ENCODE measurements at places on chromosomes 5 and 9.

DNA sequence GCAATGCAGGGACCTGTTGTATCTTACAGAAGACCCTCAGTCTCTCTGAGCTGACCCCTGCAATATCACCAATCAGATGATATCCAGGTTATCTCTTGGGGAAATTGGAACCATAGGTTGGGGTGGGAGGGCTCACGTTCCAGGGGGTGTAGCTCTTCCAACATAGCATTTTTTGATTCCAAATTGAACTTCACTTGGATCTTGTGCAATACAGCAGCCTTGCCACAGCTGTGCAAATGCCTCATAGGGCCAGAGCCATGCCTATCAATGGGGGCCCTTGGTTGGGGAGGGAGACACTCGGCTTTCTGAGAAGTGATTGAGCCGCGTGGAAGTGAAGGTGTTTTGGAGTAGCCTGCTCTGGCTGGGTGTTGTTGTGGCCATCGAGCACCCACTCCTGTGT lies 117.2 kb upstream of the PITX1 start:
- DNase-seq, result no peak

GRCh38 chr5:158552241-158552640 lies 547.5 kb downstream of the EBF1 start:
- no peak for DNase-seq

DNA sequence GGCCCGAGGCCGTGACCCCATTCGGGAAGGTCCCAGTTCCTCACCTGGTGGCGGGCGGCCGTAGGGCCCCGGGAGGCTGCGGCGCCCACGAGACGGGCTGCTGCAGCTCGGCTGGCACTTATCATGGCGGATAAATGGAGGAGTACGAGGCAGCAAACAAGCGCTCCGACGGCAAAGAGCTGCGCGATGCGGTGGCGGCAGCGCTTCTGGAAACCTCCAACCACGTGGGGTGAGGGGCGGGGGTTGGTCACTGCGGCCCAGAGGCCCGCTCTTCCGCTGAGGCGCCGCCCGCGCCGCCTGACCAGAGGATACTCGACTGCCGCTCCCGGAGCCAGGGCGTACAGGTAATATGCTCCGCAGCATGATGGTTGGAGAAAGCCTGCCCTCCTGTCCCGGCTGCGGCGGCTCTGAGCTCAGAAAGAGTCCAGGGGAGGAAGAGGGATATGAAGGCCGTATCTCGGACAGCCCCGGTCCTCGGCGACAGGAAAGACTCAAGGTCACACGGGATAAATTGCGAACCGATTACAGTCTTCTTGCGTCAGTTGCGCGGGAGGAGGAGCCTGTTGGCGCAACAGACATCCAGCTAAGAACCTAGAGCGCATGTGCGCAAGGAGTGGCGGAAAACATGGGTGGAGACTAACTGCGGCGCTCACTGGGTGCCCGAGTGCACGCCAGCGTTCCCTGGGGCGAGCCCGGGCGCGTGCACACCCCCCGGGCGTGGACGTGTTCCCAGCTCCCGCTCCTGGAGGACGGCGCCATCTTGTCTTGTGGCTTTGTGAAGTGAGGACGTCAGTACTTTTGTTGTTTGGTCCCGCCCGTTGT lies at the start of gene HSPA9:
Gene HSPA9, minus strand, starts transcription at position 208 of the 822 bp plus-strand sequence. Its CDS starts 83 bp downstream, at position 125.
- DNase-seq, result peak; percentile 96

GRCh38 chr9:114682846-114683245 lies 854 bp upstream of the TEX48 start:
- no peak for DNase-seq

GRCh38 chr5:155616779-155617392 lies 603.3 kb downstream of the KIF4B start:
- DNase-seq, result no peak

DNA sequence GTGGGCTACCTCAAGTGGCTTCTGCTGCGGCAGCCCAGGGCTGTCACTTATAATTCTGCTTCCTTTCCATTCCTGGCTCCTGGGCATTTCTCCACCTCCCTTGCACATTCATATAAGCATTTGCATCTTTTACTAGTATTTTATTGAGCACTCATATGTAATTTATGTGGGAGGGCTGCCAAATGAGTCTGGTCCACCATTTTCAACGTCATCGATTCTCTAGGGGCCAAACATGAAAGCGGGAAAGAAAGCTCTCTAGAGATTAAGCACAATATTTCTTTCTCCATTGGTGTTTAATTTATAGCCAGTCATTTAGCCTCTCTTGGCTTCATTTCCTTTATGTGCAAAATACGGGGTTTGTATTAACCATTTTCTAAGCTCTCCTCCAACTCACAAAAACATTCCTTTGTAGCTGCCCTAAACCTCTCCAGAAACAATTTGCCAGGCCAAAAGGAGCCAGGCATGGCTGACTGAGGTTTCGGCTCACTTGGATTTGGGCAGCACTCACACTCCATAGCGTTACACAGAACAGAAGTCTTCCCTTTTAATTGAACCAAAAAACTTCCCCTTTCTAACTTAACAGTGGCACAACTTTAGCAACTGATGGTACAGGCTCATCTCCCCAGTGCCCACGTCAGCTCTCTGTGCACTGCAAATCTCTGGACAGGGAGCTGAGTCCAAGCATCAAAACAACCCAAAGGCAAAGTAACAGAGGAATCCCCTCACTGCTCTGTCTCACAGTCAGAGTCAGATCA lies 183.5 kb downstream of the ROR2 start:
- DNase-seq, result no peak

- no peak for DNase-seq
These were observed 249.7 kb upstream of the TMEM161B start for GRCh38 chr5:88518131-88519016.

DNA sequence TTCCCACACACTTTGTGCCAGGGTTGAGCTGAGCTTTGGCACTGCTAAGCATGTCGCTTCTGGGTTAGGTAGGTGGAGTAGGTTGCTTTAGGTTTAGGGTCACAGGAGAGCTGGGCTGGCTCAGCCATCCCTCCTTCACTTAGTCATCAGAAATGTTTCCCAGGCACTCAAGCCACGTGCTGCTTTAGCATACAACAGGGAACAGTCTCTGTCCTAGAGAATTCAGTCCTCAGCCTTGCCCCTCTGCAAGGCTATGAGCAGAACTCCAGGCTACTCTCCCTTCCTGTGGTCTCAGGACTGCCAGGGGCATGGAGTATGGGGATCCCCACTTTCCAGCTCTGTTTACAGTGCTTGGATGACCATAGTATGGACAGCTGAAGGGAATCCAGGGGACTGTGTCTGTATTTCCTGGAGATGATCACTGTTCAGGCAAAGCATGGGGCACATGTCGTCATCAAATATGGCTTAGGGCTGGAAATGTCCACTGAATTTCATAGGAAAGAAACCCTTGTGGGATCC lies 7.5 kb upstream of the ANKRD33B start:
- DNase-seq, result peak; percentile 71

DNA sequence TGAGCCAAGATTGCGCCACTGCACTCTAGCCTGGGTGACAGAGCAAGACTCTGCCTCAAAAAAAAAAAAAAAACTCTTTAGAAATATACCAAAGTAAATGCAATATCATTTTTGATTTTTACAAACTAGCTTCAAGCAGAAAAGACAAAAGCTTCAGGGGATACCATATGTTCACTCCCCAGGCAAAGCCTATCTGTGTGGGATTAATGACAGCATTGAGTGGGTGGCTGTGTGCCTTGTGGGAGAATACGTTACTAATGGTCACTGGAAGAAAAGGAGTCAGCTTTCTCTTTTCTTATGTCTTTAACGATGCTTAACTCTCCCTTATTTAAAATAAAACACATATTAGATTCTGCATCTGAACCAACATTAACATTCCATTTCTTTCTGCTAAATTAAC lies 1.9 kb downstream of the PCA3 start:
- no peak for DNase-seq
